Activated CD4-positive, alpha-beta T cell treated with anti-CD3 and anti-CD28 coated beads, Interleukin-2, Interleukin-4, amounts not matched to agents 100 ng/mL and 50 ng/mL, durations not matched to agents 16 hours and 8 hours (primary cell): ENCODE measurements at places on chromosomes 3 and 15.

DNA sequence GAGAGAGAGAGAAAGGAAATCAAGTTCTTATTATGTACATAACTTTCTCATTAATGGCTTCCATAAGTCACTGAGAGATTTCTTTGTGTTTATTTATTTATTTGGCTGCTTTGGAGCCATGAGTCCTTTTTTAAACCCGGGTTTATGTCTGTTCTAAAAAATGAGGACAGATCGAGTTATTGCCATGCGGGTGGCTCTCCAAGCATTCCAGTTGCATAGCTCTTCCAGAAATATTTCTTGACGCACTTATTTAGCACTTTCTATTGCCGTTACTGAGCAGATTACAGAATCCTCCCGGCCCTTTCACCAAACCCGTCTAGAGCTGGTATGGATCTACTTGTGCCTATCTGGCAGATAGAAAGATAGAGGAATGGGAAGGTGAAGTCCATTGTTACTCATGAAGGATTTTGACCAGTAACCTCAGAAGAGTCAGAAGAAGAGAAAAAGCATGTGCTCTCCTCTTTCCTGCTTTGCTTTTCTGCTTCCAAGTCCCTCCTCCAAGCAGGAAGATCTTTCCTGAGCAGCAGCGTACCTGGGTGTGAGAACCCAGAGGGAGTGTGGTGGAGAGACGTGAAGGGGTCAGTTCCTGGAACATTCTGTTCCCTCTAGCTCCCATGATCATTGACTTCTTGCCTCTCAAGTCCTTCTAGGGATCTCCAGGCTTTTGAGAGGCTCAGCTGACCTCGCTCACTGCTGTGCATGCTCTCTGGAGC, 112.8 kb downstream of the LPP start:
- no peak for DNase-seq

- DNase-seq: peak; percentile 21
Measured at GRCh38 chr3:45225465-45226205, 452 bp downstream of the TMEM158 start.

DNA sequence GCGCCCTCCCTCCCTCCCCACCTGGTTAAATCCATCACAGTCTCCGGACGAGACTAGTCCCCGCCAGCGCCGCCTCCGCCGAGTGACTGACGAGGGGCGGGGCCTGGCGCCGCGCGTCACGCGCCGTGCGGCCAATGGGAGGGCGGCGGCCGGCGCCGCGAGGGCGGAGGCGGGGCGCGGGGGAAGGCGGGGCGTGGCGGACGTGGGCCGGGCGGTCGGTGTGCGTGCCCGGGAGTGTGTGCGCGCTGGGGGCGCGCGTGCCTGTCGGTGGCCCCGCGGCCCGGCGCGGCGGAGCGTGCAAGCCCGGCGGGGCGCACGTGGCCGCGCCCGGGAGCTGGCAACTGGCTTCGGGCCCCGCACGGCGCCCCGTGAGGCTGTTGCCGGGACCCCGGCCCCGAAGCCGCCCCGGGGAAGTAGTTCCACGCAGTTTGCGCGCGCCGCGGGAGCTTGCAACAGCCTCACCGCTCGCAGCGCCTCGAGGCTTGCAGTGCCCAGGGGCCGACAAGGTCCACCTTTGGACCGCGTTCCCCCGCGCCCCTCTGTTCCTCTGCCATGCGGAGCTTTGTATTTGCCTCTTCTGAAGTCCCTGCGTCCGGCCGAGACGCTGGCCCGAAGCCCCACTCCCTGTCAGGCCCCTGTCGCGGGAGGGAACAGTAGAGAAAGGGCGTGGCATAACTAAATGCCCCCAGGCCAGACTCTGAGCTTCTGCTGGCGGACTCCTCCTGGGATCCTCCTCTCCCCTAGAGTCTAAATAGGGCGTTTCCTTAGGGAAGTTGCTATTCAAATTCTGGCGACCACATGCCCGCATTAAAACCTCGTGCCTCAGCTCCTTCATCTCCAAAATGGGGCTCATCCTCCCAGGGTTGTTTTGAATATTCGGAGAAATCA, 400.9 kb downstream of the SHQ1 start:
- DNase-seq: peak; percentile 91

GRCh38 chr15:79179108-79179561, 88.6 kb upstream of the RASGRF1 start:
- DNase-seq: no peak

DNA sequence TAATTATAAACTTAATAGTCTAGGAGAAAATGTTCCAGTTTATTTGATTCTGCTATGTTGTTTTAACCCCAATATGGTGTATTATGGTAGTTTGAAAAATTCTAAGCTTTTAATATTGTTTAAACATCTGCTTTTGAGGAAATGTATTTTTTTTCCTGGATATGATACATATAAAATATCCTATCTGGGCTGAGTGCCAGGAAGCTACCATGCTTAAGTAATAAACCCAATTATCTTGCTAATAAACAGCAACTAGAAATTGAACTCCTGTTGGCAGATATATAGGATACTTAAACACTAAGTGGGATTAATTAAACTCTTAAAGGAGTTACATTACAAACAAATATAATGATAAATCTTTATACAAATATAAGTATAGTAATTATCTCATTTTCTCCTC, 293.7 kb upstream of the GRM7 start:
- DNase-seq: no peak

GRCh38 chr3:44242721-44243120, 1.0 kb downstream of the TOPAZ1 start:
- DNase-seq: no peak

DNA sequence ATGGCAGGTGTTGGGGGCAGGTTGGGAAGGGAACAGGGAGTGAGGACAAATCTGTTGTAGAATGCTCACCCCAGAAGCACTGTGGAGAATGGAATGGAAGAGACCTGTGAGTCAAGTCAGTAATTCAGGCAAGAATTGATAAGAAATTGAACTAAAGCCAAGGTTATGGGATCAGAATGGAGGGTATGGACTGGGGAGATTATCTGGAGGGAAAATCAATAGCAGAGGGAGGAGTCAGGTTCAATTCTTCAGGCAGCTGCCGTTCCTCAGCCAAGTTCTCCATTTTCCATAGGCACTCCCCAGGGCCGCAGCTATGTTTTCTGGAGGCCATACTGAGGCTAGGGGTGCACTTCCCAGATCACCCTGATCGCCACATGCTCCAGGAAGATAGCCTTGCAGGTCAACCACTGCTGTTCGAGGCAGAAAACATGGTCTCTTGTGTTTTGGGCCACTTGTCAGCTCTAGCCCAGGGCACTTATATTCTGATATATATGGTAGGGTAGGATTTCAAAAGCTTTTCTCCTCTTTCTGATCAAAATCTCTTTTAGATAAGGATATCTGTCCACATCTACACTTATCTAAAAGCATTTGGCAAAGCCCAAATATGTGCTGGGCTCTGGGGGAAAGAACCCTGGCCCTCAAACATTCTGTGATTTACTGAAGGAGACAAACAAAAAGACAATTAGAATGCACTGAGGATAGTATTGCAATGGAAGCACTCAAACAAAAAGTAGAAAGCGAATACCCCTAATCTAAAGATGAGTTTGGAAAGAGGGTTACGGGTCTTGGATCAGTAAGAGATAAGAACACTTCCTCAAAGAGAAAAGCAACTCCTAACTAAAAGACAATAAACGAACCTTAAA, 92.3 kb downstream of the TMEM212 start:
- no peak for DNase-seq

DNA sequence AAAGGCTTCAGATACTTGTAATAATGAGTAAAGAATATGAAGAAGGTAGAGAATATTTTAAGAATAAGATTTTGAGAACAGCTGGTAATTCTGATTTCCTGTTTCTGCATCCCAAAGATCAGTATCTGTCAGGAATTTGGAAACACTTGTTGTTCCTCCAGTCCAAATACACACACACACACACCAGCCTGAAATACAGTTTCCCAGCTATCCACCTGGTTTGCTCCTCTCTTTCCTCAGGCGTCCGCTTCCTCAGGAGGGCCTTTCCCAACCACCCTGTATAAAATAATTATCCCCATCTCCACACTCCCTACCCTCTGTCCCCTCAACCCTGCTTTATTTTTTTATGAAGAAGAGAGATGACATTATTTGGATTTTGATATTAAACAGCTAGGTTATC, 2.0 kb upstream of the FSIP1 start:
- DNase-seq: no peak
